ENCODE measurements at places on chromosomes 2 and 18.

DNA sequence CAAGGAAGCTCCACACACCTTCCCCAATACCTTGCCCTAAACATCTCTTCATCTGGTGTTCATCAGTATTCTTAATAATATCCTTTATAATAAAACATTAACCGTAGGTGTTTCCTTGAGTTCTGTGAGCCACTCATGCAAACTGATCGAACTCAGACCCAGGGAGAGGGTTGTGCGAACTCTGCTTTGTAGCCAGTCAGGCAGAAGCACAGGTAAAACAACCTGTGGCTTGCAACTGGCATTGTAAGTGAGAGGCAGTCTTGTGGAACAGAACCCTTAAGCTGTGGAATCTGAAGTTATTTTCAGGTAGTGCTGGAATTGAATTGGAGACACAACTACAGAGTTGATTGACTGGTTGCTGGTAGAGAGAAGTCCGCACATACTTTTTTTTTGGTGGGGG is 4.7 kb downstream of the BUB1 start:
- no peak for DNase-seq

GRCh38 chr18:1053331-1054315 is 149.0 kb downstream of the ADCYAP1 start:
- no peak for DNase-seq

DNA sequence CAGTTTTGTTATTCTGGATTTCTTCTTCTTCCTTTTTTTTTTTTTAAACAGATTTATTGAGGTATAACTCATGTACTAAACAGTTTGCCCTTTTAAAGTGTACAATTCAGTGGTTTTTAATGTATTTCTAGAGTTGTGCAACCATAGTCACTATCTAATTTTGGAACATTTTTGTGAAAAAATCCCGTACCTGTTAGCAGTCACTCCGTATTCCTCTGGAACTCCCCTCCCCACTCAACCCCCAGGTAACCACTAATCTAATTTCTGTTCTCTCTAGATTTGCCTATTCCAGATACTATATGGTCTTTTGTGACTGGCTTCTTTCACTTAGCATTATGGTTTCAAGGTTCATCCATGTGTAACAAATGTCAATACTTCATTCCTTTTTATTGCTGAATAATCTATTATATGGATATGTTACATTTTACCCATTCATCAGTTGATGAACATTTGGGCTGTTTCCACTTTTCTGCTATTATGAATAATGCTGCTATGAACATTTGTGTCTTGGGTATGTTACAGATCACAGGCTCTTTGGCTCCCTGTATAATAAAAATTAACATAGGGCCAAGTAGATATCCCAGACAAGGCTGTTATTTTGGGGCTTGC is 21.9 kb downstream of the EHBP1 start:
- no peak for DNase-seq

- DNase-seq: no peak
Observed at GRCh38 chr2:237341872-237342271, 72.1 kb downstream of the COL6A3 start.

GRCh38 chr2:14039134-14039533 is 593.4 kb upstream of the LRATD1 start:
- no peak for DNase-seq

DNA sequence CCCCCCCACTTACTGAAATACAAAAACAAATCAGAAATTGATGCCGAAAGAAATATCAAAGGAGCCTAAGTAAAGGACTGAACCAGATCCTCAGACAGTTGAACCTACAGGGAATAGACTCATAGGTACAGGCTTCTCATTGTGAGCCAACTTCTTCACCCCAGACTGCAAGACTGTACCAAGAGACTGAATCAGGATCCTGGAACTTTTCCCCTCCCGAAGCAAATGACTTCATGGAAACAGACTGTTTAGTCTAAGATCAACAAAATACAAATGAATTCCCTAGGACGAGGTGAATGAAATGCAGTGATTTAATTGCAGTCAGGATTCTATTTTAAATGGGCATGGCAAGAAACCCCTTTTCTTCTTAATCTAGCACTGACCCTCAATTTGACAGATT is 53.6 kb upstream of the RNF152 start:
- no peak for DNase-seq

Data from EL (cell line).